Stimulated activated CD4-positive, alpha-beta T cell treated with anti-CD3 and anti-CD28 coated beads, Interleukin-4, amount 100 ng/mL, for 1 hour (primary cell): ENCODE measurements at places on chromosomes 3 and 15.

GRCh38 chr3:123096731-123097130, 29.9 kb downstream of the PDIA5 start:
- DNase-seq, result no peak

- no peak for DNase-seq
Measured at GRCh38 chr3:151538456-151539393, 77.9 kb upstream of the IGSF10 start.

DNA sequence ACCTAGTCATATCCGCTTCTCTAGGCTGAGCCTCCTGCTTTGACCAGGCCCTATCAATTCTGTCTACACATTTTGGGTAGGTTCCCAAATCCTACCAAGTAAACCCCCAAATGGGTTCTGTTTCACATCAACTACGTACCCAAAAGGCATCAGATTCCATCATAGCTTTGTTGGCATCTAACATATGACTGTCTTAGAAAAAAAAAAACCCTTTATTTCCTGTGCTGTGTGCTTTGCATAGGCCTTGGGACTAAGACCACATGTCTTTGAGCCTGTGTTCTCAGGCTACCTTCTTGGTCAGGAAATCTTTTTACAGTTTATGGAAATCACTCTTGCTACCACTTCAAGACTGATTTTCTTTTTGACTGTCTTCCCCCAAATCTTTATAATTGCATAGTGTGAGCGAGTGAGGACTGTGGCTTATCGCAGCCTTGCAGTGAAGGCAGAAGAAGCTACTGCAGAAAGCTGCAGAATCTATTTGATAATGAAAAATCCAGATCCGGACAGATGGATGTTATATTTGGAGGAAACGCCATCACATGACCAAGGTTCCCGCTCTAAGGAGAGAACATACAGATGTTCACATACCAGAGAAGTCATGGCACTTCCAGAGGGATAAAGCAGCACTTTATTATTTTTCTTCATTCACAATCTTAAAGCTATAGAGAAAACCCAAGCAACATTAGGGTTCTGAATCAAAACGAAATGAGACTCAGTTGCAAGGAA, 111.2 kb downstream of the EOMES start:
- DNase-seq, result no peak

- no peak for DNase-seq
Measured at GRCh38 chr3:109175411-109175810, 38.9 kb downstream of the C3orf85 start.

DNA sequence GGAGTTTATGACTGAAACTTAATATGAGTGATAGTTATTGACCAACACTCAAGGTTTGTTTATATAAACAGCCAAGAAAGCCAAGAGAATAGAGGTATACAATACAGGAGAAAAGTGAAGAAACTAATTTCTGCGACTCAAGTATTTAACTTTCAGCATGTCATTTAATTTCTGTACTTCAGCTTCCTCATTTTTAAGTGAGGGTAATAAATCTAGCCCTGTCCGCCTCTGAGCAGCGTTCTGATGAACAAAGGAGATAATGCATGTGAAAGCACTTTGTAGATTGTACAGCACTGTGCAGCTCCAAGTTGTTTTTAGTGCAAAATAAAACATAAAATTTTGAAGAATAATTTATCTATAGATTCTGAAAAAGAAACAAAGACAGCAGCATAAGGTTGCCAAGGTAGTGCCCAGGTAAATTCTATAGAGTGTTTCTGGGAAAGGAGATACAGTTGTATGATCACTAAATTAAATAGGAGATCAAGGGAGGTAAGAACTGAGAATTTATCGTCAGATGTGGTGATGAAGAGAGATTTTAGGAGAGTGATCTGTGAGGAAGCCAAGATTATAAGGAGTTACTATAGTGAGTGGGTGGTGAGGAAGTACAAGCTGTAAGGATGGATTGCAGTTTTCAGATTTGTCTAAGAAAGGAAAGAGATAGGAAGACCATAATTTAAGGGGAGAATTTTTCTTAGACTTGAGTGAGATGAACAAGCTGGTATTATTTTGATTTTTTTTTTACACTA, 71.3 kb downstream of the RASA2 start:
- DNase-seq, result no peak
